ENCODE measurements at places on chromosomes 2 and 18.

GRCh38 chr2:6290217-6291015 is 575.3 kb downstream of the CMPK2 start:
- DNase-seq, result no peak

- no peak for DNase-seq
These were observed 14.0 kb downstream of the ALPG start for GRCh38 chr2:232420463-232421188.

- no peak for DNase-seq
These were observed 54.8 kb downstream of the FAM168B start for GRCh38 chr2:131038258-131039100.

DNA sequence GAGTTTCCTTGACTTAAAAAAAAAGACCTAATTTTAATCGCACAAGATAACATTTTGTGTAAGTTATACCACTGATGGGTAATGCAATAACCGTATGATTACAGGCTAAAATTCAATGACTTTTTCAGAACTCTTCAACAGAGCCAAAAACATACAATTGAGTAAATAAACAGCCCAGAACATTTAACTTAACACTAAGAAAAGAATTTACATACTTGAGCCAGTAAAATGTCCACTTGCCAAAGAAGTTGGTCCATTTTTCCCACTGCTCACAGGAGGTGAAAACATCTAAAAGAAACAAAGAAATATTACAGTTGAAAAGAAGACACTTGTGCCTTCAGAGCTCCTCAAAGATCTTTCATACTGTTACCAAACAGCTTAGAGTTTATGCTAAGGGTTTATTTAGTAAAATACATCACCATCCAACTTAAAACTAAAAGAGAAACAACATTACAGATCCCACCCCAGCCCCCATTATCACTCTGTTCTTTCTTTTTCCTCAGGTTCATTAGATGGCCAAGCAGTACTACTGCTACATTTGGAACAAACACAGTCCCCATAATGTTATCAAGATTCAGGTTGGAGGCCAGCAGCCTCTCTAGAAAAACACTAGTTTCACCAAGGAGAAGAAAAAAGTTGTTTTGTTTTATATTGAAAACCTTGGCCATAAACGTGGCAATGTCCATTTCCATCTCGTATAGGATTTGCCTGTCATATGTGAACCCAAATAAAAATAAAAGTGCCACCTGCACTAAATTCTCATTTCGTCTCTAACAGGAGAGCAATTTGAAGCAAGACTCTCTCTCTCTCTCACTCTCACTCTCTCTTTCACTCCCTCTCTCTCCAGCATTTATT is 2.7 kb downstream of the TCF4 start:
- no peak for DNase-seq

- no peak for DNase-seq
These were observed 21.6 kb upstream of the GPR75 start for GRCh38 chr2:53881360-53881759.

- DNase-seq, result no peak
These were observed 60.4 kb upstream of the NABP1 start for GRCh38 chr2:191617575-191617974.

GRCh38 chr2:45276914-45277313 is 267.7 kb upstream of the SIX2 start:
- DNase-seq, result no peak

- no peak for DNase-seq
These were observed 103.2 kb upstream of the WDR75 start for GRCh38 chr2:189338115-189338514.

- no peak for DNase-seq
These were observed 149.2 kb upstream of the VWC2L start for GRCh38 chr2:214261683-214262082.

GRCh38 chr2:10759151-10759714 is 37.8 kb downstream of the ATP6V1C2 start:
- DNase-seq, result no peak

GRCh38 chr2:230905448-230906421 is 19.3 kb downstream of the GPR55 start:
- DNase-seq, result no peak

- no peak for DNase-seq
These were observed 1.8 kb downstream of the ATP8B1 start for GRCh38 chr18:57801325-57801724.

DNA sequence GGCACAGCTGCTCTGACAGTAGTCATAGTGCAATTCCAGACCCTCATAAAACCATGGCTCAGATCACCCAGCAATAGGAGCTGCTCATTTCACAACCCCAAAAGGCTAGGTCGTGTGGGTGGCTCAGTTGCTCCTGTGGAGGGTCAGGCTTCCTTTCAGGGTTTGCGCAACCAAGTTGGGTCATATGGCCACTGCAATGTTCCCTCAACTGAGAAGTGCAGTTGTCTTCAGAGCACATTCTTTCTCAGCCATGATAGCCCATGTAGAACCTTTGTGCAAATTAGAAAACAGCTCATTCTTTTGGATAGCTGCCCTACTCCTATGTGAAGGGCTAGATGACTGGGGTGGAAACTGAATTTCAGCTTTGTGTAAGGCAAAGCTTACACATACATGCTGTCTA is 3.2 kb downstream of the SERPINB13 start:
- no peak for DNase-seq

- no peak for DNase-seq
These were observed 73.5 kb downstream of the EMX1 start for GRCh38 chr2:72990695-72991438.

DNA sequence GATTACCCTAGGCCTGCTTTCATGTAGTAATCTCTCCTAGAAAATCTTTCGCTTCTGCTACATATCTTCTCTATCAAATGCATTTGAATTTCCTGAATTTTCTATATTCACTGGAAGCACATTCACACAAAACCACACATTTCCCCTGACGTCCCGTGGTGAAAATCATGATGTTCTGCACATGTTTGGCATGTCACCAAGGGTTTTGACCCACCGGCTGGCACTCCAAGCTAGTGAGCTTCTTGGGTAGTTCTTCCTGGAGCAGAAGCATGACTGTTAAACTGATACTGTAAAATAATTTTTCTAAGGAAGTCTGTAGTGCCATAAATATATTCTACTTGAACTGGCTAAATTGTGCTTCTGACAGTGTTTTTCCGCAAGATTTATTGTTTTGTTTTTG is 510.1 kb upstream of the SLC8A1 start:
- DNase-seq, result no peak

- no peak for DNase-seq
These were observed 157.7 kb downstream of the PRKCE start for GRCh38 chr2:45809205-45809604.

DNA sequence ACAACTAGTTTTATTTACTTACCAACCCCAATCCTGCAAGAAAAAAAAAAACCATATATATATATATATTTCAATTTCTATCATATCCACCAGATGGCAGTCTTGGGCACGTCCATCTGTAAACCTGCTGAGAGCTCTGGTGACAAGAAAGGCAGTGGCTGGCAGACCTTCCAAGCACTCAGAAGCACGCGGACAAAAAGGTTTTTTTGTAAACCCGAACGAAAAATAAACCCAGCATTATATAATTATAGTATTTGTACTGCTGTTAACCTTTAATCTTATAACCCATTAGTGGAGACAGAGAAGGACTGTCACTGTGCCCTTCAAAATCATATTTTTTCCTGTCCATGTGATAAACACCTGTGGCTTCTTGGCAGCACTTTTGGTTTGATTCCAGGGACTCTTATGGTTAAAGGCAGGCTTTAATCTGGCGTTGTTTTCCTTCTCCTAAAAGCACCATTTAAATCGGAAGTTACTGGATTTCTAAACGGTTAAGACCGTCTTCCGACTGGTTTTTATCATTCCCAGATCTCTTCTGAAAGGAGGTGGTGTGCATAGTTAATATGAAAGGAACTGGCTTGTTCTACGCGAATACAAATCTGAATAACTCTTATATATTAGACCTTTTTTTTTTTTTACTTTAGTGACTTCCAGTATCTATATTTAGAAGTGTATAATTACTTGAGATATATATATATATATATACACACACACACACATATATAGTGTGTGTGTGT is 31.0 kb upstream of the SLC3A1 start:
- peak; percentile 84 for DNase-seq

DNA sequence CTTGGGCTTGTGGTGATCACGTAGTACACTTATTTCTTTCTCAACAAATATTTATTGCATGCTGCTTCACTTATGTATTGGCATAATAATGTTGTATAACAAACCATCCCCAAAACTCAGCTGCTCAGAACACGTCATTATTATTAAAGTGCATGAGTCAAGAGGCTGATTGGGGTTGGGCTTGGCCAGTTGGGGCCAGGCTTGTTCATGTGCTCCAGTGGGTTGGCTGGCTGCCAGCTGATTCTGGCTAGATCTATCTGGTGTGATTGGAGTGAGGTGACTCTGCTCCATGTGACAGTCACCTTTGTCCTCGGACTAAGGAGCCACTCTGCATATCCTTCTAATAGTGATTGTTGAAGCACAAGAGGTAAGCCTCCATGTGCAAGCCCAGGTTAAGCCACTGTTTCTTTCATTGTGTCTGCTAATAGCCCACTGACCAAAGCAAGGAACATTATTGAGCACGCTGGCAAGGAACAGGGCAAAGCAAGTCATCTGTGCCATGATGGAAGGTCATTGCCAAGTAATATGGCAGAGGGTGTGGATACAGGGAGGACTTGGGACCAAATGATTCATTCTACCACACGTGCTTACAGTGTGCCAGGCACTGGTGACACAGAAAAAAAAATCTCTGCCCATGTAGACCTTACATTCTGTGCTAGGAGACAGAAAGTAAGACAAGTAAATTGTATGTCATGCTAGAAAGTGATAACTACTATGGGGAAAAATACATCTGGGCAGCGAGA is 63.3 kb upstream of the TMEM182 start:
- DNase-seq, result no peak

- DNase-seq, result peak; percentile 98
These were observed 40.5 kb upstream of the POLE4 start for GRCh38 chr2:74917702-74918619.

- DNase-seq, result no peak
These were observed 597.3 kb upstream of the DDX18 start for GRCh38 chr2:117217145-117217544.

DNA sequence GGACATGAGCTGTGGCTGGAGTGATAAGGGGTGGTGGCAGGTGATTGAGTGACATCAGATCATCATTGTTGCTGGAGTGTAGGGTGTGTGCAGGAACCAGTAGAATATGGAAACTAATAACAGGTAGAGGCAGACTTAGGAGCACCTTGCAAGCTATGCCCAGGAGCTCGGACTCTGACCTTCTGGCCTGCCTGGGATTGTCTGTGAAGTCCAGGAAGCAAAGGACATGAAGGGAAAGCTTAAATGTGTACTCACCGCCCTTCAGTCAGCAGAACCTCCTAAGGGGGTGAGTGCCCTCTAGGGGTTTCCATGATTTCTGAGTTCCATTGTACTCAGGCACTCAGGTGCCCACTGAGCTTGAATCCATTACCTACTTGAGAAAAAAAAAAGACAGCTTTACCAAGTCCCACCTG is 104.2 kb downstream of the CRIM1 start:
- peak; percentile 27 for DNase-seq

- no peak for DNase-seq
These were observed 141.6 kb downstream of the HDAC4 start for GRCh38 chr2:239259173-239259572.

DNA sequence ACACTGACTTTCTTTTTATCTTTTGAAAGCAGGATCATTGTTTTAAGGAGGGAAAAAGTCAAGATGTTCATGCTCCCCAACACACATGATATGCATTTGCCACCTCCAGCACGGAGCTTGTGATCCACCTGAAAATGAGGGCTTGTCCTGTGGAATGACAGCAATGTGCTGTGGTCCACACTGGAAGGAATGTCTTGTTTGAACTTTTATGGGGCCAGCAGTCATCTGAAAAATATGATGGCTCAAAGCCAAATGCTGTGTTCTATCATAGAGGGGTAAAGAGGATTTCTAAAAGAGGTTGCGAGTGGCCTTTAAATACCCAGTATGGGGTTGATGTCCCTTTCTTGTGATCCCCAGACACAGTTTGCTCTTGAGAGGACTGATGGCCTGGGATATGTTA is 226.5 kb upstream of the SPRED2 start:
- DNase-seq, result no peak

- no peak for DNase-seq
These were observed 55.4 kb downstream of the CDC42EP3 start for GRCh38 chr2:37615804-37616676.

DNA sequence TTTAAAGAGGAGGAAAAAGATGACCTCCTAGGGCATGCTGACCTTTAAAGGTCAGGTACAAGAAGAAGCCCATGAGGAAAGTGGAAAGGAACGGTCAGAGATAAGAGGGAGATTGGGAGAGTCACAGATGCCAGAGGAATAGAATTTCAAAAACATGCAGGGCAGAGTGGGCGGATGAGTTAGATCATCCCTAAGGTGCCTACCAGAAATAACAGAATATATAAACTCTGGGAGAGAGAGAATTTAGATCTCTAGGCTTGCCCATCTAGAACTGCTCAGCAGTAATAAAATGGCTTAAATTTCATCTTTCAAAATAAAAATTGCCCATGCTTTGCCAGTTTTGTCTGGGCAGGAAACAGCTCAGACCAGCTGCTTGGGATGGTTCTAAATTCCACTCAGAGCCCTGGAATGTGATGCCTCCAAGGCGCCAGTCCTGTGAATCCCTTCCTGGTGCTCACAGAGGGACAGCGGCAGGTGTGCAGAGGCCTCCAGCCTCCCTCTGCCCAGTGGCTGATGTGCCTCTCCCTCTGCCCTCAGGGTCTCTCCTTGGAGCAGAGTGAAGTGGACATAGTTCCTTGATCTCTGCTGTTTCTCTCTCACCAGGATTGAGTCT is 130.9 kb downstream of the ANTXR1 start:
- DNase-seq, result no peak

- no peak for DNase-seq
These were observed 776.2 kb downstream of the RNF144A start for GRCh38 chr2:7693246-7694075.

GRCh38 chr2:6915399-6915798 is 1.8 kb upstream of the RNF144A start:
- DNase-seq, result peak; percentile 93

DNA sequence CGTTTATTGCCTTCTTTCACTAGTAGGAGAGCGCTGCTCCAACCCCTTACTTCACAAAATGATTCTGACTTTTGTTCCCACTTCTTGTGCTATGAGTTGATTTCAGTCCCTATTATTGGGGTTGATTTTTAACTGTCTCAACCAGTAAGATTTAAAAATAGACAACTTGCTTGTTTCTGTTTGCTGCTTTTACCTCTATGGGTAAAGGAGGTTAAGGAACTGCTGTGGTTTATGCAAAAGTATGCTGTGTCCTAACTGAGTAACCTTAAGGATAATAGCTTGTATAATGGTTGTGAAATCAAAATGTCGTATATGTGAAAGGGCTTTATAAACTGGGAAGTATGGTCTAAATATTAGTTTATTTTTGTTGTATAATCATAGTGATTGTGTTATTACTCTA is 22.6 kb downstream of the ALMS1 start:
- no peak for DNase-seq

GRCh38 chr18:78939105-78939504 is 40.5 kb upstream of the SALL3 start:
- peak; percentile 5 for DNase-seq

DNA sequence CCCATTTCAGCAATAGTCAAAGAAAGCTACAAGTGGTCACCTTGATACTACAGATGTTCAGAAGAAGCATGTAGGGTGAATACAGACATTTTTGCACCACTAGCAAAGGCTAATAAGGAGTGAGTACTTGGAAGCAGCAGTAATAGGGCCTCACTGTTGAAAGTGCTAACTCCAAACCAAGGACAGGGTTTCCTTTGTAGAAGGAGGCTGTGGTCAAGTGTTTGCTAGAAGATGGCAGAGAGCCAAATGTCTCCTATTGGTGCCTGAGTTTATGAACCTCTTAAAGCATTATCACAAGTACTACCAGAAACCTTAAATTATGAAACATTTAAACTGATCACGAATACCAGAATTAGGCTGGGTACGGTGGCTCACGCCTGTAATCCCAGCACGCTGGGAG is 308.1 kb downstream of the ZEB2 start:
- peak; percentile 27 for DNase-seq

GRCh38 chr2:3253913-3254441 is 123.6 kb downstream of the EIPR1 start:
- no peak for DNase-seq

All from SK-MEL-5 (cell line).